ENCODE measurements at places on chromosomes 1 and 21.

DNA sequence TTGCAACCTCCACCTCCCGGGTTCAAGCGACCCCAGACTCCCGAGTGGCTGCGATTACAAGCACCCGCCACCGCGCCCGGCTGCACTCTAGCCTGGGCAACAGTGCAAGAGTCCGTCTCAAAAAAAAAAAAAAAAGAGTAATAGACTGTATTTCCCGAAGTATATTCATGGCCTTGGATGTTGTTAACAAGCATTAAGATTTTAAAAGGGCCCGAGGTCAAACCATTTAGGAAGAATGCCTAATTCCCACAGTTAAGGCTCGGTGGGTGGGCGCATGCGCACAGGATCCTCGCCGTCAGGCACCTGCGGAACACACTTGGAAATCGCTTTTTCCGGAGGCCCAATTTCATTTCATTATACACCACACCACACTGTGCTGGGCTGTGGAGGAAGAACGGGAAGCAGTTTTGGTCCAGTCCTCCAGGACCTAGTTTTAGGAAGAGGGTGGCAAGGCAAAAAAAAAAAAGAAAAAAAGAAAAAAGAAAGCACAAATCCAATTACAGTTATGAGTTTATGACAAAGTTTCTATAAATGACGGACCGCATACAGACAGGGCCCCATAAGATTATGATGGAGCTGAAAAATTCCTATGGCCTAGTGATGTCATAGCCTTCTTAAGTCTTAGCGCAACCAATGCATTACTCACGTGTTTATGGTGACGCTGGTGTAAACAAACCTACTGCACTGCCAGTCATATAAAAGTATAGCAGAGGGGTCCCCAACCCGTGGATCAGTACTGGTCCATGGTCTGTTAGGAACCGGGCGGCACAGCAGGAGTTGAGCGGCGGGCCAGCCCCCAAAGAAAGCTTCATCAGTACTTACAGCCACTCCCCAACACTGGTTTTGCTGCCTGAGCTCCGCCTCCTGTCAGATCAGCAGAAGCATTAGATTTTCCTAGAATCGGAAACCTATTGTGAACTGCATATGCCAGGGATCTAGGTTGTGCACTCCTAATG lies 38.2 kb downstream of the H3-3A start:
- DNase-seq = peak; percentile 37

GRCh38 chr21:37074546-37074945 lies 1.5 kb downstream of the TTC3 start:
- DNase-seq = peak; percentile 63

- DNase-seq = no peak
Measured at GRCh38 chr1:170707117-170707516, 43.2 kb downstream of the PRRX1 start.

GRCh38 chr1:34787461-34788420 lies 5.1 kb upstream of the GJA4 start:
- DNase-seq = peak; percentile 59

DNA sequence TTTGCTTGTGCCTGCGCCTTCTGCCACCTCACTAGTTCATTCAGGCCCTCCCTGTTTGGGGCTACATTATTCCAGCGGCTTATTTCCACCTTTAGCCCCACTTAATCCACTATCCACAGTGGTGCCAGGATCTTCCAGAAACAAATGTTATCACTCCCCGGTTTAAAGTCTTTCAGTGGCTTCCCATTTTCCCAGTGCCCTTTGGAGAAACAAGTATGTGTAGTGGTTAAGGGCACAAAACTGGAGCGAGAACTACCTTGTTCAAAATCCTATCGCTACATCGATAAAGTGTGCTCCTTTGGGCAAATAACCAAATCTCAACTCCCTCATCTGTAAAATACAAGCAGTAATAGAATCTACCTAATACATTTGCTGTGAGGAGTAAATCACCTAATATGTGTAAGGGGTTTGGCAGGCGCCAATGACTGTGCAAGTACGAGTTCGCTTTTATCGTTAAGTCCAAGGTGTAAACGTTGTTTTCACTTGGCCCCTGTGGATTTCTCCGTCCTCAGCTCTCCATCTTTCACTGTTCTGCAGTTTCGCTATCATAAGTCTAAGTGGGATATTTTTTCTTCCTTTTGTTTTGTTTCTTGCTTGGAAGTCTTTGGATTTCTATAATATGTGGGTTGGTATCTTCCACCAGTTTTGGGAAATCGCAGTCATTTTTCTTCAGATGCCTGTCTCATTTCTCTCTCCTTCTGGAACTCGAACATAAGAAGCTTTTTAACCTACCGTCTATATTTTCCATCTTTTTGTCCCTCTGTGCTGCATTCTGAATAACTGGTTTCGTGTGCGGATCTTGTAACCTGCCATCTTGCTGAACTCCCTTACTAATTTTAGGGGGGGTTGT lies 844 bp upstream of the MEAF6 start:
- no peak for DNase-seq

GRCh38 chr1:175192111-175192629 lies 406 bp downstream of the KIAA0040 start:
- no peak for DNase-seq

DNA sequence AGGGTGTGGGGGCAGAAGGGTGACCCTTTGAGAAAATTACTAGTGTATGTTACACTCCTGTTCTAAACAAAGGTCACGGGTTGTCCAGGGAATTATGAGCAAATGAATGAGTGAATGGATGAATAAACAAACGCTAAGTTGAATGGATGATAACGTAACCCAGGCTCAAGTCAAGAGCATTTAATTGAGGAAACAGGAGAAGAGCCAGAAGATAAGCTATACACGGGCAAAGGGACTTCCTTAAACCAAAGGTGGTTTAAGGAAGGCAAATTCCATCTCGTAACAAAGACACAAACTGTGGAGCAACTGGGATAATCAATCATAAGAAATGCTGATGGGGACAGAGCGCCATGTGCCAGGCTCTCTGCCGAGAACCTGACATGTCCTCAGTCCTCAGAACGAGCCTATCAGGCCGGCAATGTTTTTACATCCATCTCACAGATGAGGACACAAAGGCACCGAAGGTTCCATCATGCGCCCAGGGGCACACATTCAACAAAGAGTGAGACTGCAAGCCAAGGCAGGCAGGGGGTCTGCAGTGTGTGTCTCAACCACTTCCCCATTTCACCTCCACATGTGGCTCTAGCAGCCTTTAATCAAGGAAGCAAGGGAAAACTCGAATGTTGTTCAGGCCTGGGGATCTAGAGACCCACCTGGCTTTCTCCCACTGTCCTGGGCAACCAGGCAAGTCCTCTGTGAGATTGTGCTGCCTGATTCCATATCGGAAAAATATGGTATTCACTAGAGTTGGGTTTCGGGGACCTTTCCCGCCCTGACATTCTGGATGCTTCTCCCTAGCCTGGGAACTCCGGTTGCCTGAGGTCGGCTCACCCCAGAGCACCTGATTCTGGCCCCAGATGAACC lies 126.8 kb upstream of the EDN2 start:
- peak; percentile 32 for DNase-seq

GRCh38 chr1:172494166-172494565 lies 38.8 kb upstream of the SUCO start:
- no peak for DNase-seq

- no peak for DNase-seq
Measured at GRCh38 chr1:113770031-113770430, 10.7 kb upstream of the PHTF1 start.

DNA sequence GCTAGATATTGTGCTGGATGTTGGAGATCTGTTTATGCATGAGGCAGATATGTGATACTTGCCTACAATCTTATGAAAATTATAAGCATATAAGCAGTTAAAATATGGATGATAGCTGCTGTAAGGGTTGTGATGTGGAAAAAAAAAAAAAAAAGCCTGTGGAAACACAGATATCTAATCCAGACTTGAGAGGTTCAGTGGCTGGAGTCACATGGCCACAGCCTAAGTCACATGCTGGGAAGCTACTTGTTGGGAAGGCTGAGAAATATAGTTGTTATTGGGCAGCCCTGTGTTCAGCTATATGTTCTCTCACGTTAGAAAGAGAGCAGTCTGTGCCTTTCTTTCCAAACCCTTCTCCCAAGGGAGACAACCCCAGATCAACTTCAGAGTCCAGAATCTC lies 15.1 kb downstream of the RAVER2 start:
- DNase-seq = no peak

DNA sequence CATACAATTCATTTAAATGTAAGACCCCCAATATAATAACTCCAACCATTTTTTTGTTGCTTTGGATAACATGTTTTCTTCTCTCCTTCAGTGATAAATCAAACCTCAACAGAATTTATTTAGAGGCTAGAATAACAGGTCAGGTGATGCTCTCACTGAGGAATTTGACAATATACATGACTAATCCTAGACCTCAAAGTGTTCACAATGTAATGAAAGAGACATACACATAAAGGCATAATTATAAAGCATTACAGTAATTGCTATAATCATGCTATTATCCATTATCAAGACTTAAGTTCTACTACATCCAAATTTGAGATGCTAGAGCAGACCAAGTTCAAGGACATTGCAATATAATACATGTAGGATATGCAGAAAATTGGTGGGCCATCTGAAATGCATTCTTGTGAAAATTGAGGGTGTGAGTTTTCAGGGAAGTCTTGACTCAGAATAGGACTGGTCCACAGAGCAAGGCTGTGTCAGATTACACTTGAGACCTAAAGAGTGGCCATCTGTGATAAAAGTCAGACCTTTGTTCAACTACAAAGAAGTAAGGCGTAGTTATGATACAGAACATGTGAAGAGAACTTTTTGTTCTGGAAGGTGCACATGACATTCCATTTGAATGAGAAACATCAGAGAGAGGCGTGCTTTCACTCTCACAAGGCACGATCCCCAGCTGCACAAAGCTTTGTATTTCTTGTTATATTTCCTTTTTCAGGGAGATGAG lies 45.5 kb downstream of the UTP25 start:
- DNase-seq = no peak

DNA sequence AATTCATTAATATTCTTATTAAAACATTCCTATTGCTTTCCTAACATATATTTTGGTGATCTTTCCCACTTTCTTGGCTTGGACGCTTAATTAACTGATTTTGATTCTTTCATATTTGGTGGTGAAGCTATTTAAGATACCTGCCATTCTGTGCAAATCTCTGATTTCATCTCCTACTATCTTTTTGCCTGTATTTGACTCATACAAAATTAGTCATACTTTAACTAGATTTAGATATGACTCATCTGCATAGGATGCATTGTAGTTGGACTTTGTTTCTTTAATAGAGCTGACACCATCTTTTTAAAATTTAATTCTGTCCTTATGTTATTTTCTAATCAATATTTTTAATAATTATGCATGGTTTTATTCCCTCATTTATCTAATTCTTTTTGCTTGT lies 93.8 kb upstream of the PLPPR4 start:
- no peak for DNase-seq

- no peak for DNase-seq
Measured at GRCh38 chr1:244393604-244394176, 58.0 kb downstream of the ADSS2 start.

GRCh38 chr1:165592945-165593823 lies 37.9 kb upstream of the MGST3 start:
- peak; percentile 66 for DNase-seq

- DNase-seq = no peak
Measured at GRCh38 chr1:93964096-93964776, 55.0 kb upstream of the GCLM start.

DNA sequence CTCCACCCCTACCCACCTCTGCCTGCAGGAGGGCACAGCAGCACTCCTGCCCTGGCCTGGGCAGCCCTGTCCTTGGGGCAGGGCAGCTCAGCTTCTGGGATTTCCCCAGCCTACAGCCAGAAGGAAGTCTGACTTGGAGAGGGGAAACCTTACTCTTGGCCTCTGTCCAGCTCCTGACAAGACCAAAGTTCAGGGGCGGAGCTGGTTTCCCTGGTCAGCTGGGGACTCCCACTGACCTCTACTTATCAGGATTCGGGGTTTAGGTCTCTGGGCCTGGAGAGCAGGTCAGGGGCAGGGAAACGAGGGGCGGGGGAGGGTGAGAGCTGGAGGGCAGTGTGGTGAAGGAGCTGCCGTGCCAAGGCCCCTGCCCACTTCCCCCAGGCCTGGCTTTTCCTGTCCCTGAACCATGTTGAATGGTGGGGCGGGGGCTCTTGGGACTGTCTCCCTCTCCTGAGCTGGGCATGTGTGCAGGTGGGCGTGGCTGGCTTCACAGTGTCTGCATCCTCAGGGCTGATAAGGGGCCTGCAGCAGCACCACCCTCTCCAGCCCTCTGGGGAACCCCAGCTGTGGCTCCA lies 16.8 kb upstream of the ETV3 start:
- DNase-seq = no peak

DNA sequence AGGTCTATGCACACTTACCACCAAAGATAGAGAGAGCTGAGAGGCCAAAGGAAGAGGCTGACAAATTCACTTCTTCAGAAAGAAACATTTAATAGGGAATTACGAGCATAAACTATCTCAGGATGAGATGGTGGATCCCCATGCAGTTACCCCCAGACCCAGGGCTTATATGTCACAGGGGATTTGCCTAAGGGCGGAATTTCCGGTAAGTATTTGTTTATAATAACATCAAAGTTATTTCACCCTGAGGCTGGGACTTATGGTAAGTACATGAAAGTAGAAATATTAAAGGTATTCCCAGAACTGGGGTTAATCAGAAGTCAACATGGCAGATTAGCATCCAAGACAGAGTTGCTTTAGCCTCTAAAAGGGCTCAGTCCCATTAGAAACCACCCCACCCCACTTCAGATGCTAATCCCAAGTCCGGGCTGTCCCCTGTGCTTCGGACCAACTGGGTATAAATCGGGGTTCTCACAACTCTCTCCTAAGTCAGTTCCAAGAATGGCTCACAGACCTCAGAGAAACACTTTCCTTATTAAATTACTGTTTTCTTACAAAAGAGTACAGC lies 247.4 kb upstream of the ZP4 start:
- no peak for DNase-seq

DNA sequence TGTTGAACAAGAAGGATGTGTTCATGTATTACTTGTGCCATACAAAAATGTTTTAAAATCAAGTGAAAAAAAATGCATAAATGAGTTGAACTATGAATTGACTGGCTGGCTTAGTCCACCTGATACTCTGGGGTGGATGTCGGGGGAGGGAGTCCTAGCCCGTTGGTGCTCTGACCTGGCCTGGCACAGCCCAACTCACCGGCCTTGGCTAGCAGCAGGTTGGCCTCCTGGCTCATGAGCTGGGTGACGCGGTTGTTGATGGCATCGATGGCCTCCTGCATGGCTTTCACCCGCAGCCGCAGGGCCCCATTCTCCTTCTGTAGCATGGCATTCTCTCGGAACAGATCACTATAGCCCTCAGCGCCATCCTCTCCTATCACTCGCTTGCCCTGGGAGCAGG lies 21.6 kb downstream of the KIF21B start:
- DNase-seq = no peak

- DNase-seq = no peak
Measured at GRCh38 chr1:54583871-54584270, 35.8 kb downstream of the ACOT11 start.

All from Kasumi-1 (cell line).